NT2/D1 (cell line): ENCODE measurements at places on chromosomes 7 and 10.
A peak's percentile ranks its signal among the peaks of the same experiment; 100 is the strongest.

- no peak for DNase-seq
Observed at GRCh38 chr10:35079763-35080162, 10.4 kb downstream of the CUL2 start.

- no peak for DNase-seq
Observed at GRCh38 chr10:101745074-101745696, 30.7 kb downstream of the FGF8 start.

DNA sequence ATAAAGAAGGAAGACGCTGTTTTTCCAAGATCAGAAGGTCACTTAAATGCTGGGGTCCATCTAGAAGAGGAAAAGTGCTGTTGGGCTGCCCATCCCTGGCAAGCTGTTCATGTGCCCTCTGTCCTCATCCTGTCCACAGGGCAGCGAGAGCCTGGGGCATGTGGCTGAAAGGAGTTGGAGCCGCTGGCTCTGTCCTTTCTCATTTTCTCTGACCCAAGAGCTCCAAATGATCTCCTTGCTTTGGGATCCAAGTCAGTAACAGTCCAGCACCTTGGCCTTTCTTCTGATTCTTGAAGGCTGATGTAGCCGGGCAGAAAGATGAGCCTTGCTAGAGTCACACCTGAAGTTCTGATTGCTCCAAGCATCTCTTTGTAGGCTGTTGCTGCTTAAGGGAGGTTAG, 44.4 kb downstream of the SPDYE5 start:
- DNase-seq = no peak

DNA sequence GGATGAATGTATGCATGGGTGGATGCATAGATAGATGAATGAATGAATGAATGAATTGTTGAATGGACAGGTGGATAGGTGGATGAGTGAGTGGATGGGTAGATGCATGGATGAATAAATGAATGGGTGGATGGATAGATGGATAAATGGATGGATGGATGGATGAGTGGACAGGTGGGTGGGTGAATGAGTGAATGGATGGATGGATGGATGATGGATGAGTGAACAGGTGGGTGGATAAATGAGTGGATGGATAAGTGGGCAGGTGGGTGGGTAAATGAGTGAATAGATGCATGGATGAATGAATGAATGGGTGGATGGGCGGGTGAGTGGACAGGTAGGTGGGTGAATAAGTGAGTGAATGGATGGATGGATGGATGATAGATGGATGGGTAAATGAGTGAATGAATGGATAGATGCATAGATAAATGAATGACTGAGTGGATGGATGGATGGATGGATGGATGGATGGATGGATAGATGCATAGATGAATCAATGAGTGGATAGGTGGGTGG, 72.6 kb downstream of the MYL10 start:
- no peak for DNase-seq

- no peak for DNase-seq
Observed at GRCh38 chr10:24929056-24929544, 23.3 kb downstream of the PRTFDC1 start.

GRCh38 chr7:16359216-16359615, 62.1 kb downstream of the CRPPA start:
- DNase-seq = no peak

DNA sequence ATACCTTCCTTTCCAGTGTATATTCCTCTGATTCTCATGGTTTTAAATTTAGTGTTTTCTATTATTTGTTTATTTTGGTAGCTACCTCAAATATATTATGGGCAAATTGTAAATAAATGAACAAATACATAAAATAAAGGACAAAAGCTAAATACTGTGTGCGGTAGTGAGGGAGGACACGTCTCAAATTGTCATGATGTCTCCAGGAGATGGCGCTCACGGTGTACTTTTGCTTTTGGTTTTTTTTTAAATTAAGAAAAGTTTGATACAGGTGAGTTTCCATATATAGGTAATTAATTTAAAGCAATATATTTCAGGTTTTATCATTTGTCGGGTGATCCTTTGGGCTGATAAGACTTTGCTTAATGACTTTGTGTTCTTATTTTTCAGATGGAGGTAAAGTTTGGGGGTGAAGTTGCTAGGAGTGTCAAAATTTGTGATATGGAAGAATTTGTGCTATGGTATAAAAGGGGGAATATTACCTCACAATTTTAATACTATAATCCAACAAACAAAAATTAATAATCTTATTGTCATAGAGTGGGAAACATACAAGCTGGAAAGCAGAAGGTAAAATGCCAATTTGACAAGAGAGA, 68.4 kb upstream of the TMEM229A start:
- peak; percentile 11 for DNase-seq

- DNase-seq = no peak
Observed at GRCh38 chr10:110147961-110148360, 59.4 kb upstream of the MXI1 start.

GRCh38 chr10:89301232-89301631, 614 bp upstream of the IFIT2 start:
- DNase-seq = no peak

DNA sequence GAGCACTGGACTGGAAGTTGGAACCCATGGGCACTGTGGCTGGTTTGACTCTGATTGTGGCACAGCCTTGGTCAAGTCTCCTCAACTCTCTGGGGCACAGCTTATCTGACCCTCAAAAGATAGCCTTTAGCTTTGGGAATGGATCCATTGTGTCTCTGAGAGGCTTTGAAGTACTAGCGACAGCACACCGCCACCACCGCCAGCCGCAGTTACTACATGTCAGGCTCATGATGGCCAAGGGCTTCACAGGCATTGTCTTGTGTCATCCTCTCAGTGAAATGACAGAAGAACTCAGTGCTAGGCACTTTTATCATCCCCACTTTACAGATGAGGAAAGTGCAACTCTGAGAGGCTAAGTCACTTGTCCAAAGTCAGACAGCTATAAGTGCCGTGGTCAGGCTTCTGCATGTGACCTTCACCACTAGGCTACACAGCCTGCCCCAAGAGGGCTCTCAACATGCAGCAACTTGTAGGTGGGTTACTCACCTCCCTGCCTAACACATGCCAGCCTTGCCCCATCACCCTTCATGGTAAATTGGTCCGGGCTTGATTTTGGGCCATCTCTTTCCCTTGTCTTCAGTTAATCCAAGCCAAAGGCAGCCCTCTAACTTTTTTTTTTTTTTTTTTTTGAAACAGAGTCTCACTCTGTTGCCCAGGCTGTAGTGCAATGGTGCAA, 44.1 kb downstream of the C10orf105 start:
- DNase-seq = no peak

GRCh38 chr10:126369125-126369710, 19.1 kb downstream of the ADAM12 start:
- no peak for DNase-seq

- DNase-seq = peak; percentile 39
Observed at GRCh38 chr7:30348083-30348560, 63.7 kb downstream of the ZNRF2 start.

- DNase-seq = no peak
Observed at GRCh38 chr7:20786421-20786778, 286 bp downstream of the SP8 start.

DNA sequence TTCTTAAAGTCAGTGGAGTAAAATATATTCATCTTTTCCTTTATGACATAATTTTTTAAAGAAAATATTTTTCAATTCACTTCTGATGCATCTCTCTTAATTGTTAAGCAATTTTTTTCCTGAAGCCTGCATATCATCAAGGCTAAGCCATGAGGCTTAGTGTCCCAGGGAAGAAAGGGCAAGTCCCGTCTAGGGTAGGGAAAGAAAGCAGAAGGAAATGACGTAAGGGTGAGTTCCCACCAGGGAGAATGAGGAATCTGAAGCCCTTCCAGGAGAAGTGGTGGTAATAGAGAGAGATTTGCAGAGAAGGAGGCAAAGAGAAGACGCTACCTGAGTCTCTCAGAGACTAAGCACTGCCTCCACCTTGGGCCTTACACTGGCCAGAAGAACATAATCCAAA, 96.8 kb upstream of the NFE2L3 start:
- no peak for DNase-seq

DNA sequence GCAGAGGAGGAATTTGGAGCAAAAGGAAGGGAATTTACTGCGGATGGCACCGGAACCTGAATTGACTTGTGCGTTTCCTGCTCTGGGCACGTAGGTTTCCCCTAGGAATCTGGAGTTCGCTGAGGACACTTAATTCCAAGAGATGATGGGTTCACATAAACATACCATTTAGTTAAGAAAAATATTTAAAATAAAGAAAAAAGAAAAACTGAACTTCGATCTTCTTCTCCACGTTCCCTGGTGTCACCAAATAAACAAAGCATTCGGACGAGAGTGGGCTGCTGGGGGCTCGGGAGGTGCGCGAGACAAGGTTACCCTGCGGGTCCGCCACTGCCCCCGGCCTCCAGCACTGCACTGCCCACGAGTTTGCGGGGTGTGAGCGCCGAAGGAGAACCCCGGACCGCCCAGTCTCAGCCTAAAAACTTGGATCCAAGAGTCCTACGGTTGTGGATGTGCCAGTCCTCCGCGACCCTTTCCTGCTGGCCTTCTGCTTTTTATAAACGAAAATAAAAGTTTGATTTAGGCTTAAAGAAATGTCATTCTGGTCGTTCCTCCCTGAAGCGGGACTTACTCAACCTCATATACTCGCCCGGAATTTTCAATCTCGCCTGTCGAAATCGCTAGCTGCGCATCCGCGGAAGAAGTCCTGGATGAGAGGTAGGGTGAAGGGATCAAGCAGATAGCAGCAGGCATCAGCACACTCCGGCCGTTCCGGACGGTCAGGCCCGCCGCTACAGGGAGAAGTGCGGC, 30.3 kb downstream of the SKIDA1 start:
- no peak for DNase-seq

DNA sequence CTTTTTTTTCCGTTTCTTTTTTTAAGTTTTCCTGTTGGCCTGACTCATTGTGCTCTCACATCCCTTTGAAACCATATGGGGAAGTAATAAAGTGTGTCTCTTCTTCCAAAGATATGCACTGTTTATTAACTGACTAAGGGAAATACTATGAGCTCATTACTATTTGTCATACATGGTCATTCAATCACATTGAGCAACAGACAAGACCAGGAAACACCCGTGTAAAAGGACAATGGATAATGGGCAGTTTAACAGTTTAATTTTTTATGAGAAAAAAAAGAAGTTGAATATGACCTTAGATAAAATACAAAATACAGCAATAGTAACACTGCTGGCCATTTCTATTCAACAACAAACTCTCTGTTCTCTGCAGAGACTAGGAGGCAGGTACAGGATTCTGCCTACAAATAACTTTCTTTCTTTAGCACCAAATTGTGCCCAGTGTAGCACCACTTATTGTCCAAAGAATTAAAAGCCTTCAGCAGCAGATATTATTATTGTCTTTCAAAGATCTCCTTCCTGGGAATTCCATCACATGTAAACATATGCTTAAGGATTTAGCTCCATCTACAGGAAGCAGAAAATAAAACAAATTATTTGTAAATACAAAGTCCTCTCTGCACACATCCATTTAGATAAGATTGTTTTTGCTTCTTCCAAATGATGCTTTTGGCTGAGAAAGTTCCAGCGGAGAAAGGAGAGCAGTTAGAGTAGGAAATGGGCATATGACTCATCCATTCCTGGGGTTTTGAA, 55.0 kb upstream of the AKR1E2 start:
- no peak for DNase-seq
